ENCODE measurements at places on chromosomes 13 and 19. TPM values are rescaled to one million over a fixed set of nuclear protein-coding genes. Genes with fewer than 3 reads are reported as not detected.

Gene BRSK1
- 17.6 TPM for total RNA-seq

- H3K4me3 ChIP-seq = no peak overlapping the region
- H3K36me3 ChIP-seq = no peaks in the 10 kb centered on the region
- H3K27me3 ChIP-seq = no peaks in the 10 kb centered on the region
- H3K27ac ChIP-seq = no peak overlapping the region
- DNase-seq = no peak
- H3K4me1 ChIP-seq = no peaks in the 10 kb centered on the region
Measured at GRCh38 chr19:34838248-34838647, 65.2 kb upstream of the ZNF599 start.

DNA sequence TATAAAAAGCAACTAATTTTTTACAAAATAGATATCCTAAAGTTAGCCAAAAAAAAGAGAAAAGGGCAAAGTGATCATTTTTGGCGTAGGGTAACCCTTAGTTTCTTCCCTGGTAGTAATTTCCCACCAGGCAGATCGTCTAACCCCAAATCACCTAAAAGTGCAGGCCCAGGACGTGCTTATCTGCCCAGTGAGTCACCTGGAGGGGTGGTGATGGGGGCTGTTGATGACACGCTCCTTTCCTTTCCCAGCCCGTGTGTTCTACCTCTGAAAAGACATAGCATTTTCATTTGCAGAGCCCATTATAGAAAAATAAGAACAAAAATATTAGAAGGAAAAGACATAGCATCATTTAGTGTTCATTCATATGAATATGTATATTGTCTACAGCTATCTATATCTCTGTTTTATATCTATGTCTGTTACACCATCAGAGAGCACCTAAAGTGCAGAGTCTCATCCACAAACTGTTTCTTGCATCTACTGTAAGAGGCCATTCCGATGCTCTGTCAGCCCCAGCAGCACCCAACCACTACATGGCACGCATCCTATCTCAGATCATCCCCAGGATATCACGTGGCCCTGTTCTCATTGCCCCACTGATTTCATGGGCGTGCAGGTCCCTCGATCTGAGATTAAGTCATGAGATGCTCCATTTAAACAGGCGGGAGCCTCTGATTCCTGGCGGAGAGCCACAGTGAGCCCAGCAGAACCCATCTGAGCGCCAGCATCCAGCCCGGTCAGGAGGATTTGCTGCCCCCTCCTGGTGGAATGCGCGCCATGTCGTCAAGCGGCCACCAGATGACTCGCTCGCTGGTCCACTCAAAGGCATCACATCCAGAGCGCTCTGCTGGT, 8.5 kb upstream of the LILRB3 start:
- no peaks in the 10 kb centered on the region for H3K4me1 ChIP-seq
- DNase-seq = peak; percentile 31
- H3K27me3 ChIP-seq = peaks cover 5% of the 10 kb centered on the region
- no peaks in the 10 kb centered on the region for H3K36me3 ChIP-seq
- H3K4me3 ChIP-seq = no peak overlapping the region
- H3K27ac ChIP-seq = no peak overlapping the region

Gene CEBPA
- 0.45 TPM for total RNA-seq

Gene ATCAY
- total RNA-seq = 4.5 TPM

- H3K27ac ChIP-seq = no peak overlapping the region
- no peak for DNase-seq
- H3K4me3 ChIP-seq = no peak overlapping the region
- H3K27me3 ChIP-seq = no peaks in the 10 kb centered on the region
- H3K36me3 ChIP-seq = no peaks in the 10 kb centered on the region
Measured at GRCh38 chr19:16073481-16073880, 2.8 kb upstream of the TPM4 start.

Gene ZNF723
- not detected for total RNA-seq

- no peak overlapping the region for H3K4me3 ChIP-seq
- peaks cover 7% of the 10 kb centered on the region for H3K27me3 ChIP-seq
- H3K36me3 ChIP-seq = no peaks in the 10 kb centered on the region
- no peak overlapping the region for H3K27ac ChIP-seq
- H3K4me1 ChIP-seq = peaks cover 7% of the 10 kb centered on the region
Measured at GRCh38 chr19:45322311-45322710, 364 bp downstream of the CKM start.

Gene ERCC2
- total RNA-seq = 44.7 TPM

DNA sequence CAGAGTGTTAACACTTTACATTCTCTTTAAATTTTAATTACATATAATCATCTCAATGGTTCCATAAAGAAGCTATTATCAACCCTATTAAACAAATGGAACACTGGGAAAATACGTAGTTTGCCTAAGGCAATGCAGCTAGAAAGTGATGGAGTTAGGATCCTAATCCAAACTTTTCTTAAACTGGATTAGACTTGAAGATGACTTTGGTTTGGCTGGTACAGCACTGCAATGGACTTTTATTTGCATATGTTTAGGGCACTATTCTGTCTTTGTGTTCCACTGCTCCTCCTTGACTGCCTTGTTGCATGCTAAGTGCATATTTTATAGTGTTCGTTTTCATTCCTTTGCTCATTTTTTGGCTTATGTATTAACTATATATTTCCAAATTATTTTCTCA, 133.5 kb upstream of the UFM1 start:
- H3K4me1 ChIP-seq = no peaks in the 10 kb centered on the region
- H3K4me3 ChIP-seq = no peak overlapping the region
- DNase-seq = no peak

GRCh38 chr13:100954430-100955305, 280.1 kb upstream of the TMTC4 start:
- no peak overlapping the region for H3K4me3 ChIP-seq
- DNase-seq = peak; percentile 8
- H3K27me3 ChIP-seq = no peaks in the 10 kb centered on the region
- no peaks in the 10 kb centered on the region for H3K4me1 ChIP-seq
- H3K36me3 ChIP-seq = no peaks in the 10 kb centered on the region

Gene FBXO27
- total RNA-seq = 4.1 TPM

- no peak overlapping the region for H3K27ac ChIP-seq
- no peak overlapping the region for H3K4me3 ChIP-seq
- H3K4me1 ChIP-seq = no peaks in the 10 kb centered on the region
- no peaks in the 10 kb centered on the region for H3K36me3 ChIP-seq
Measured at GRCh38 chr13:22903301-22903700, 277.5 kb upstream of the SGCG start.

Gene CLDN10
- total RNA-seq = 0.41 TPM

Gene ZNF486
- 4.7 TPM for total RNA-seq

DNA sequence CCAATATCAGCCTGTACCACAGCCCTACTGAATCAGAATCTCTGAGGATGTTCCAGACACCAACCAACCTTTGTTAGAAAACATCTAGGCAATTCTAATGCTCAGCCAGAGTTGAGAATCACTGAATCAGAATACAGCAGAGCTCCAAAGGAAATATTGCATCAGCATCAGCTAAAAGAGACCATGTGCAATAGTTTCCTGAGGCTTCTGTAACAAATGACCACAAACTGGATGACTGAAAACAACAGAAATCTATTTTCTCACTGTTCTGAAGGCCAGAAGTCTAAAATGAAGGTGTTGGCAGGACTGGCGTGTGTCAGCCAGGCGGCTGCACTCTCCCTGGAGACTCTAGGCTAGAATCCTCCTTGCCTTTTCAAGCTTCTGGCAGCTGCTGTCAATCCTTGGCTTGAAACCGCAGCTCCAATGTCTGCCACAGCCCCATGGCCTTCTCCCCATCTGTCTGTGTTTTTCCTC, 1.2 kb upstream of the DCT start:
- peak; percentile 46 for DNase-seq
- peaks cover 4% of the 10 kb centered on the region for H3K4me1 ChIP-seq
- H3K4me3 ChIP-seq = no peak overlapping the region
- no peak overlapping the region for H3K27ac ChIP-seq

DNA sequence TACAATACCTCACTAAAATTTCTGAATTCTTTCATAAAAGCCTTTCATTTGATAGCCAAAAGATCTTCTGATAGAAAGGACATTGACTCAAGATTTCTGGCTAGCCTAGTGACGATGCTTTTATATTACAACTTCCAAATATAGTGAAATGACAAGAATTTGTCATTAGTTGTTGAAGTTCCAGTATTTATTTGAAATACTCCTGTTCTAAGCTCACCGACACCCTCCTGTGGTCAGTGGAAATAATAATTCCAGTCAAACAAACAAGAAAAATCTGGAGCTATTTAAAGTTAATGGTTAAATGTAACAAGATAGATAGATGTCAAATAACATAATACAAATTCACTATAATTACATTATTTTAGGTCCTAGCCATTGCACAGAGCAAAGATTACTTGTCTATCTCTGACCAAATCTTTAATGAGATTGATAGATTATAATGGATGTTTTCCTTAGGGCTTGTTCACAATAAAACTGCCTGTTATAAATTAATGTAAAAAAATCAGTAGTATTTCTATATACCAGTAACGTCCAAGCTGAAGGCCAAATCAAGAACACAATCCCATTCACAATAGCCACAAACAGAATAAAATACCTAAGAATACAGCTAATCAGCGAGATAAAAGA, 195.5 kb downstream of the RGCC start:
- no peak overlapping the region for H3K4me3 ChIP-seq
- no peaks in the 10 kb centered on the region for H3K27me3 ChIP-seq
- no peak overlapping the region for H3K27ac ChIP-seq
- DNase-seq = no peak

- H3K36me3 ChIP-seq = no peaks in the 10 kb centered on the region
- H3K27me3 ChIP-seq = peaks cover 2% of the 10 kb centered on the region
- no peak overlapping the region for H3K4me3 ChIP-seq
- no peaks in the 10 kb centered on the region for H3K4me1 ChIP-seq
- no peak for DNase-seq
Measured at GRCh38 chr19:38239816-38240215, 15.8 kb upstream of the DPF1 start.

Gene C13orf46
- 3.0 TPM for total RNA-seq

- H3K36me3 ChIP-seq = no peaks in the 10 kb centered on the region
- DNase-seq = no peak
- H3K27me3 ChIP-seq = peaks cover 10% of the 10 kb centered on the region
Measured at GRCh38 chr19:408902-409515, at the start of gene C2CD4C. Gene C2CD4C (minus strand): TSS chr19:409147. CDS start chr19:408361, 786 bp downstream.

GRCh38 chr13:71522941-71523526, 344.0 kb downstream of the DACH1 start:
- DNase-seq = no peak
- no peaks in the 10 kb centered on the region for H3K36me3 ChIP-seq
- no peaks in the 10 kb centered on the region for H3K4me1 ChIP-seq
- H3K4me3 ChIP-seq = no peak overlapping the region
- no peak overlapping the region for H3K27ac ChIP-seq

GRCh38 chr13:68176475-68176874, 946.3 kb upstream of the PCDH9 start:
- H3K36me3 ChIP-seq = no peaks in the 10 kb centered on the region
- no peak overlapping the region for H3K27ac ChIP-seq
- no peak overlapping the region for H3K4me3 ChIP-seq
- H3K4me1 ChIP-seq = peaks cover 7% of the 10 kb centered on the region
- no peaks in the 10 kb centered on the region for H3K27me3 ChIP-seq
- DNase-seq = peak; percentile 84

DNA sequence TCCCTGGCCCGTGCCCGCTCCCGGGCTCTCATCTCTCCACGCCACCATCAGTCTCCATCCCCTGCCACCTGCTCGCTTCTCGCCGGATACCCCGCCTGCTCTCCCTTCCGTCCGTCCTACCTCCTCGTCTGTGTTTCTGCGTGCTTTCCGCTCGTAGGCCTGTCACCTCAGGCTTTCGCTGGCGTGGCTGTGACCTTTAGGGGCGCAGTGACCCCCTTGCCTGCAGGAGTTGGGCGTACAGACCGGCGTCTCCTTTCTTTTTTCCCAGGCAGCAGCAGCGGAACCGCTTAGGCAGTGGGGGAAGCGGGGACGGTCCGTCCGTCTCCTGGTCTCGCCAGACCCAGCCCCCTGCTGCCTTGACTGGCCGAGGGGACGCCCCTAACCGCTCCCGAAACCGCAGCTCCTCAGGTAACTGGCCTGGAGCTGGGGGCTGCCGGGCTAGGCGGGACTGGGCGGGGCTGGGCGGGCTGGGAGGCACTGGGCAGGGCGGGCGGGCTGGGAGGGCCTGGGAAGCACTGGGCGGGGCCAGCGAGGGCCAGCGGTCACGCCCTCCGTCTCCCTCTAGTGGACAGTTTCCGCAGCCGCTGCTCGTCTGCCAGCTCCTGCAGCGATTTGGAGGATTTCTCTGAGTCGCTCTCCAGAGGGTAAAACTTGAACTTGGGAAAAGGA, 6.3 kb downstream of the PGLYRP1 start:
- H3K27me3 ChIP-seq = peaks cover 11% of the 10 kb centered on the region
- peaks cover 17% of the 10 kb centered on the region for H3K4me1 ChIP-seq
- peak overlapping the region; percentile 58 for H3K4me3 ChIP-seq
- peak; percentile 38 for DNase-seq
- no peaks in the 10 kb centered on the region for H3K36me3 ChIP-seq

- peaks cover 3% of the 10 kb centered on the region for H3K4me1 ChIP-seq
- H3K27me3 ChIP-seq = no peaks in the 10 kb centered on the region
- no peak for DNase-seq
- H3K4me3 ChIP-seq = no peak overlapping the region
- H3K36me3 ChIP-seq = no peaks in the 10 kb centered on the region
Measured at GRCh38 chr19:8501516-8501915, 924 bp downstream of the PRAM1 start.

Gene TUBB4A
- total RNA-seq = 0.75 TPM

Gene ZNF441
- total RNA-seq = not detected

Gene CNMD
- total RNA-seq = not detected

DNA sequence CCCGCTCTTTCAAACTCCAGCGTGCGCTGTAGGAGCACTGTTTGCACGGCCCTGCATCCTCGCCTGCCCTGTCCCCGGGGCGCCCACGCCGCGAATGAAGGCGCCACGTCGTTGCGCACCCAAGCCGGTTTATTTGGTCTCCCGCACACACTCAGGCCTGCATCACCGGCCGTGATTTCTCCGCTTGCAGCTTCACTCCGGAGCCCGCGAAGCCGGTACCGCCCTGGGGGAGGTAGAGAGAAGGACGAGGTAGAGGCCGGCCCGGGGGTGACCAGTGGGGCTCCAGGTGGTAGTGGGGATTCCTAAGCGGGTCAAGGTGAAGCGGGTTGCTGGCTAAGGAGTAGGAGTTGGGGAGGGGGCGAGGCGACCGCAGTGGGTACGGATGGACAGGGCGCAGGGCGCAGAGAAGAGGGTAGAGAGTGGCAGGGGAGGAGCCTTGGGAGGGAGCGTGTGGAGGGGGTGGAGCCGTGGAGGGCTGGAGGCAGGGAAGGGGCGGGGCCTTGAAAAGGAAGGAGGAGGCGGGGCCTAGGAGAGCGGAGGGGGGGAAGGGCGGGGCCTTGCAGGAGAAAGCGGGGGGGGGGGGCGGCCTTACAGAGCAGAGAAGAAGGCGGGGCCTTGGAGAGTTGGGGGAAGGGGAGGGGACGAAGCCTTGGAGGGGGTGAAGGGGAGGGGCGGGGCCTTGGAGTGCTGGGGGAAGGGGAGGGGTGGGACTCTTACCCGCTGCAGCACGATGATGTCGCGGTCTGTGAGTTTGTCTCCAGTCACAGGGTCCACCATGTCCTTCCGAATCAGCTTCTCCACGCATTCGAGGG, 24.6 kb downstream of the NOSIP start:
- H3K4me1 ChIP-seq = peaks cover 12% of the 10 kb centered on the region
- H3K27me3 ChIP-seq = no peaks in the 10 kb centered on the region
- no peak for DNase-seq
